ENCODE measurements at places on chromosomes 7 and 10. TPM values are rescaled to one million over a fixed set of nuclear protein-coding genes. Genes with fewer than 3 reads are reported as not detected.
A peak's percentile ranks its signal among the peaks of the same experiment; 100 is the strongest.

The RBM48 gene
- 14.3 TPM for total RNA-seq

GRCh38 chr7:16970732-16971482, 89.1 kb upstream of the AGR3 start:
- no peaks in the 10 kb centered on the region for H3K27me3 ChIP-seq
- H3K36me3 ChIP-seq = no peaks in the 10 kb centered on the region
- H3K4me1 ChIP-seq = peaks cover 6% of the 10 kb centered on the region
- no peak overlapping the region for H3K4me3 ChIP-seq

DNA sequence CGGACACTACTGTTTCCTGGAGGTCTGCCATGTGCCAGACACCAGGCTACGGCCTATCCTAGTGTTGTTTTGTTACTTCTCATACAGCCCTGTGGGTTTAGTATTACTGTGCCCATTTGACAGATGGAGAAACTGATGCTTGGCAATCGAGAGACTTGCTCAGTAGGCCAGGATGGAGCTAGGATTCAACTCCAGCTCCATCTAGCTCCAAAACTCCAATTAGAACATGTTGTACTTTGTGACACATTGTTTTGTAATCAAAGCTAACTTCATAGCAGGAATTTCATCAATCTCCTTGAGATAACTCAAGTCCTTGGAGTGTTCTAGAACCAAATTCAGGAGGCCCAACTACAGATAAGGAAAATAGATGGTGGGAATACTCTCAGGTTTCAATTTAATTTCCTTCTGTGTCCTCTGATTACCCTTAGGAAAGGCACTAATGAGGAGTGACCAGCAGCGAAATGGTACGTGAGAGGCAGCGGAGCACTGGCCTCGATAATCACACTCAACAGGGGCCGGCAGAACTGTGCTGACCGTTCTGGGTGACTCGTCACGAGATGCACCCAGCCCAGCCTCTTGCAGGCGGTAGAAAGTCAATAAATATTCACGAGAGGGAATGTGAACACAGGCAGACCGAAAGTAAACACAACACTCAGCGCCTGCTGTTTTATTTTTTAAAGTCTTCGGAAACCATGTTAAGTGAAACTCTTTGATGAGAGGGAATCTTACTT, 269.6 kb upstream of the NEBL start:
- peaks cover 1% of the 10 kb centered on the region for H3K27me3 ChIP-seq
- H3K27ac ChIP-seq = no peak overlapping the region
- no peak overlapping the region for H3K4me3 ChIP-seq
- H3K4me1 ChIP-seq = peaks cover 6% of the 10 kb centered on the region

DNA sequence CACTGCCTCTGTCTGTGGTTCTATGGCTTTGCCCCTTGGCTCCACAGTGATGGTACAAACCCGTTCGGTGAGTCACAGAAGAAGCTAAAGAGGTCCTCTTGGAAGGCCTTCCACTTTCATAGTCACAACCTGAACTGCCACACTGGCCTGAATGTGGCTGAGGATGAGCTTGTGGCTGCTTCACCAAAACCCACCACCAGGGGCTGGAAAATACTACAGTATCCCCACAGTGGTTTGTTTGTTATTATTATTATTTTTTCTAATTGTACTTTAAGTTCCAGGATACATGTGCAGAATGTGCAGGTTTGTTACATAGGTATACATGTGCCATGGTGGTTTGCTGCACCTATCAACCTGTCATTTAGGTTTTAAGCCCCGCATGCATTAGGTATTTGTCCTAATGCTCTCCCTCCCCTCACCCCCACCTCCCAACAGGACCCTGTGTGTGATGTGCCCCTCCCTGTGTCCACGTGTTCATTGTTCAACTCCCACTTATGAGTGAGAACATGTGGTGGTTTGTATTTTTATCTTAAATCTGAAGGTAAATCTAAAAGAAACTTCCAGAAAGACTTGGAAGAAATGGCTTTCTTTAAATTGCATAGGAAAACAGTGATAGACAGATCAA, 160.8 kb upstream of the NPSR1 start:
- no peak overlapping the region for H3K4me3 ChIP-seq
- peaks cover 4% of the 10 kb centered on the region for H3K27me3 ChIP-seq
- no peak for DNase-seq
- no peaks in the 10 kb centered on the region for H3K36me3 ChIP-seq

The CRYGN gene
- 9.4 TPM for total RNA-seq

The ODAD2 gene
- 0.25 TPM for total RNA-seq

DNA sequence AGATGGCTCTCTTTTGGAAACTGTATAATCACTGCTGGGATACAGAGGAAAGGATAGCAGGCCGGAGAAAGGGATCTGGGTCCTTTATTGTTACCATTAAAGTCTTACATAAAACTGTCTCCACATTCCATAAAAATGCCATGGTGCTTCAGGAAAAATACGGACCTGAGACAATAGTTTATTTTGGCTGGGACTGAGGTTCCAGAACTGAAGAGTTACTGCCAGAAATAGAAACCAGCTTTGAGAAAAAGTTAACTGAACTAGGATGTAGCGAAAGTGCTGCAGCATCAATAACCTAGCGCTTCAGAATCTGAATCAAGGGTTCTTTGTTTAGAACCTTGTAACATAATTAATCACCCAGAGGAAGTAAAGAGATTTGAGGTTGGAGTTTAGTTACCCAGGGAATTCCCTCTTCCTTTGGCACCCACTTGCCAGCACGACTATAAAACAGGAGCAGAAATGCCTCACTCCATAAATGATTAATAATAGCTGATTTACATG, 38.0 kb downstream of the MEOX2 start:
- no peak for DNase-seq
- H3K27me3 ChIP-seq = no peaks in the 10 kb centered on the region
- no peak overlapping the region for H3K4me3 ChIP-seq
- H3K4me1 ChIP-seq = peaks cover 7% of the 10 kb centered on the region
- H3K36me3 ChIP-seq = no peaks in the 10 kb centered on the region
- no peak overlapping the region for H3K27ac ChIP-seq

- peaks cover 3% of the 10 kb centered on the region for H3K36me3 ChIP-seq
- H3K27ac ChIP-seq = peak within 1 kb of the TSS; percentile 98
- H3K27me3 ChIP-seq = no peaks in the 10 kb centered on the region
- H3K4me1 ChIP-seq = peaks cover 27% of the 10 kb centered on the region
- DNase-seq = no peak
Observed at GRCh38 chr7:16421333-16422102, at the start of gene CRPPA. Gene CRPPA (minus strand): TSS chr7:16421538. CDS start chr7:16421322, 216 bp downstream.

DNA sequence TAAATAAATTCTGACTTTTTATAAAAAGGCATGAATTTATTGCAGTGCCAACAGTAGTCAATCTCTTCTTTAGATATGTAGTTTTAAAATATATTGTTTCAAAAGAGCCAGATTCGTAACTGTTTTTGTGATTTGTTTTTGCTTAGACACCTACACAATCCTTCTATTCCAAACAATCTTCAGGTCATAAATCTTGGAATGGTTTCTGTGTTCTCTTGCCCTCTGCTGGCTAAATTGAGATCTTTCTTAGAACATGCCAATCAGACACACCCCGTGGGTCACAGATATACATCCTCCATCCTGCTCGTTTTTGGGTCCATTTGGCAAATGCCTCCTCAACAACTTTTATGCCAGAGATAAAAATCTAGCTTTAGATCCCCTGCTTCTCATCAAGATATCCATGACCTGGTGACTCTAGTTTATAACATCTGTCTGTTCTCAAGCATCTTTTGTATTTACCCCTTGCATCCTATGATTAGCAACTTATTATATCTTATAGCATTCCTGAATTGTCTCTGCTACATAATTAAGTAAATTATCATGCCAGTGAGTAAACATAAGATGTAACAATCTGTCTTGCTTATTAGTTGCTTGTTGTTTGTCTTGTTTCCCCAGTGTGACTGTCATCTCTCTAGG, 35.3 kb upstream of the IFRD1 start:
- H3K27me3 ChIP-seq = no peaks in the 10 kb centered on the region

- H3K27me3 ChIP-seq = no peaks in the 10 kb centered on the region
- H3K36me3 ChIP-seq = no peaks in the 10 kb centered on the region
- no peak overlapping the region for H3K27ac ChIP-seq
- H3K4me3 ChIP-seq = no peak overlapping the region
- no peaks in the 10 kb centered on the region for H3K4me1 ChIP-seq
Observed at GRCh38 chr10:78224602-78225001, 190.9 kb downstream of the RPS24 start.

- no peak overlapping the region for H3K4me3 ChIP-seq
- H3K4me1 ChIP-seq = no peaks in the 10 kb centered on the region
- H3K27ac ChIP-seq = no peak overlapping the region
- H3K27me3 ChIP-seq = no peaks in the 10 kb centered on the region
- no peak for DNase-seq
Observed at GRCh38 chr7:49324040-49324439, 399.7 kb downstream of the CDC14C start.

DNA sequence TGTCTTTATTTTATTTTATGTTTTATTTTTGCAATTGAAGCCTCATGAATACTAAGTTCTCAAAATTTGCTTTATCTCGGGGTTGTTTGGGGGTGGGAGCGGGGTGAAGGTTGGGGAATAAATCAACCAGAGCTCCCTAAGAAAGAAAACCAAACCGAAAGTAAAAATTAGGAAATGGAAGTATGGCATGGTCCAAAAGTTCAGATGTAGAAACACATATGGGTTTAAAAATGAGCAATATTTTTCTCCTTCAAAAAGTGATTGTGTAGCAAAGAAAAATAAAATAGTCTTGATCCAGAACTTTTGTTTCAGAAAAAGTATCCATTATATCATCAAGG, 177.4 kb upstream of the PLXDC2 start:
- H3K27me3 ChIP-seq = no peaks in the 10 kb centered on the region
- H3K36me3 ChIP-seq = no peaks in the 10 kb centered on the region
- peaks cover 12% of the 10 kb centered on the region for H3K4me1 ChIP-seq
- H3K27ac ChIP-seq = peak overlapping the region; percentile 54

The SERPINE1 gene
- 14.2 TPM for total RNA-seq

The GIMAP7 gene
- not detected for total RNA-seq

The FEZF1 gene
- not detected for total RNA-seq

- H3K4me1 ChIP-seq = peaks cover 38% of the 10 kb centered on the region
- peak overlapping the region; percentile 81 for H3K27ac ChIP-seq
- peaks cover 8% of the 10 kb centered on the region for H3K27me3 ChIP-seq
- H3K36me3 ChIP-seq = no peaks in the 10 kb centered on the region
- H3K4me3 ChIP-seq = peak overlapping the region; percentile 38
Observed at GRCh38 chr7:333393-333764, 43.4 kb downstream of the FOXL3 start.

The TEX36 gene
- not detected for total RNA-seq

- H3K4me1 ChIP-seq = peaks cover 77% of the 10 kb centered on the region
- no peaks in the 10 kb centered on the region for H3K27me3 ChIP-seq
- peak overlapping the region; percentile 98 for H3K27ac ChIP-seq
Observed at GRCh38 chr10:21518641-21519396, 6.7 kb downstream of the SKIDA1 start.

DNA sequence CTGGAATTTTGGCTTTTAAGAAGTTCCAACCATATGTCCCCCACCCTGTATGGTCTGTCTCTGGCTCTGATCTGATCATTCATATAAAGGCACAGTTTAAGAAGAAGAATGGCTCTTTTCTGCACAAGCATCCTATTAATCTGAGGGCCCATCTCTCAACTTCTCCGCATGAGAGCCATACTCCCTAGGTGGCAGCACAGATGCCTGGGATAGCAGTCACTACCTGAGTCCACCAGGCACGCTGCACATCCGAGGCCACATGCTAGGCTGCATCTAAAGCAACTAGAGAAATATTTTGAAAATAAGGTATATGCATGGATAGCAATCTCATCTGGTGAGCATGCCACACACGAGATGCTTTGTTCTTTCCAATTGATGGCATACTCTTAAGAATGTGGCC, 565.5 kb downstream of the PARD3 start:
- no peak overlapping the region for H3K4me3 ChIP-seq
- H3K4me1 ChIP-seq = peaks cover 24% of the 10 kb centered on the region
- H3K36me3 ChIP-seq = no peaks in the 10 kb centered on the region
- no peak for DNase-seq

GRCh38 chr7:51315393-51316261, 982 bp downstream of the COBL start:
- no peaks in the 10 kb centered on the region for H3K36me3 ChIP-seq
- H3K4me1 ChIP-seq = peaks cover 6% of the 10 kb centered on the region
- peaks cover 64% of the 10 kb centered on the region for H3K27me3 ChIP-seq
- peak overlapping the region; percentile 56 for H3K27ac ChIP-seq
- no peak for DNase-seq

The LRIT1 gene
- not detected for total RNA-seq

DNA sequence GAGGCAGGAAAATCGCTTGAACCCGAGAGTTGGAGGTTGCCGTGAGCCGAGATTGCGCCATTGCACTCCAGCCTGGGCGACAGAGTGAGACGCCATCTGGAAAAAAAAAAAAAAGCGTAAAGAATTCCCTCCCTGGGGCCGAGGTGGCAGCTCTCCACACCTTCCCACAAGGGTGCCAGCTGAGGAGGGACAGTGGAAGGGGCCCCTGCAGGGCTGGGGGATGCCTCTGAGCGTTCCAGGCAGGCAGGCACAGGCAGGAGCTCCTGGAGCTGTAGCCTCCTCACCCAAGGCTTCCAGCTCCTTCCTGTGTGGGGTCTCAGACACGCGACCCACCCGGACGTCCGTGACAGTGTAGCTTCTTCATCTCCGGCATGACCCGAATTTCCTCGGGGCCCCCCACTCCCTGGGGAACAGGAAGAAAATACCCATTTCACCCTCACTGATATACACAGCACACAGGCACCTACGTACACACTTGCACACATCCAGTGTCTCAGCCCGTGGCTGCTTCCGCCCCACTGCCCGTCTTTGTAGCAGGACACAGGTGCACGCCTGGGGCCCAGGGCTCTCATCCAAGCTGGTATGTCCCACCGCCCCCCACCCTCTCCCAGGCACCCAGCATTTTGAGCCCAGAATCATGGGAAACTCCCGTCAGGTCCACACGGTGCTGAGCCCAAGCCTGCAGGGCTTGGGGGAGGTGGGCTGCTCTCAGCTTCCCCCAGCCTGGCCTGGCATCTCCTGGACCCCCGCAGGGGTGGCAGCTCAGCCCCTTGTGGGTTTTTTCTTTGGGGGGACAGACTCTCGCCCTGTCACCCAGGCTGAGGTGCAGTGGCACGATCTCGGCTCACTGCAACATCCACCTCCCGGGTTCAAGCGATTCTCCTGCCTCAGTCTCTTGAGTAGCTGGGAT, 25.7 kb downstream of the GRIFIN start:
- peaks cover 6% of the 10 kb centered on the region for H3K4me1 ChIP-seq
- peaks cover 2% of the 10 kb centered on the region for H3K27me3 ChIP-seq
- no peak overlapping the region for H3K4me3 ChIP-seq
- H3K36me3 ChIP-seq = peaks cover 2% of the 10 kb centered on the region

The CYP2C19 gene
- total RNA-seq = not detected

GRCh38 chr10:13915710-13916109, 328.9 kb downstream of the PRPF18 start:
- H3K4me3 ChIP-seq = no peak overlapping the region
- DNase-seq = no peak
- no peaks in the 10 kb centered on the region for H3K36me3 ChIP-seq
- no peak overlapping the region for H3K27ac ChIP-seq
- peaks cover 5% of the 10 kb centered on the region for H3K4me1 ChIP-seq

DNA sequence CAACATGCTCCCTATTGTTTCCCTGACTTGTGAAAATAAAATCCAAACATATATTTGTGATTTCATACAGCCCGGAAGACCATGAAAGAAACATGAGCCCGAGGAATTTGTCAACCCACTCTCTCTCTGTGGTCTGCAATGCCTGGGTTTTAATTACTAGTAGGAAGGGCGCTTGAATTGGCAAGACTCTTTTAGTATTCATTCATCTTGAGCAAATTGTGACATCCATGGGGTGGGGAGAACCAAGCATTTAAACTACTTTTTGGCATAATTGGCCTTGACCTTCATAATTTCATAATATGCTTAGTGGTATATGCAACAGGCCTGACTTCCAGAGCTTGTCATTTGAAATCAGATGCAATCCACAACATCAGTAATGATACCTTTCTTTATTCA, 142.4 kb upstream of the BMPER start:
- H3K4me1 ChIP-seq = peaks cover 18% of the 10 kb centered on the region
- H3K27ac ChIP-seq = no peak overlapping the region
- peaks cover 16% of the 10 kb centered on the region for H3K27me3 ChIP-seq
- no peak for DNase-seq
- no peak overlapping the region for H3K4me3 ChIP-seq
- no peaks in the 10 kb centered on the region for H3K36me3 ChIP-seq

The SPDYE2 gene
- total RNA-seq = not detected

All from mesothelial cell of epicardium (in vitro differentiated cells).